ENCODE measurements at places on chromosomes 1 and 21.
A peak's percentile ranks its signal among the peaks of the same experiment; 100 is the strongest.

DNA sequence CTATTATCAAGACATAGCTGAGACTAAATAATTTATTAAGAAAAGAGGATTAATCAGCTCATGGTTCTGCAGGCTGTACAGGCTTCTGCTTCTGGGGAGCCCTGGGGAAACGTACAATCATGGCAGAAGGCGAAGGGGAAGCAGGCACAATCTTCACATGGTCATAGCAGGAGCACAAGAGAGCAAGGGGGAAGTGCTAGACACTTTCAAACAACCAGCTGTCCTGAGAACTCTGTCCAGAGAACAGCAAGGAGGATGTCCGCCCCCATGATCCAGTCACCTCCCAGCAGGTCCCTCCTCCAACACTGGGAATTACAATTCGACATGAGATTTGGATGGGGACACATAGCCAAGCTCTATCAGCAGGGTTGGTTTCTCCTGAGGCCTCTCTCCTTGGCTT is 10.3 kb upstream of the SLC45A1 start:
- DNase-seq = no peak

GRCh38 chr21:41762753-41763152 is 4.1 kb downstream of the RIPK4 start:
- DNase-seq = no peak

DNA sequence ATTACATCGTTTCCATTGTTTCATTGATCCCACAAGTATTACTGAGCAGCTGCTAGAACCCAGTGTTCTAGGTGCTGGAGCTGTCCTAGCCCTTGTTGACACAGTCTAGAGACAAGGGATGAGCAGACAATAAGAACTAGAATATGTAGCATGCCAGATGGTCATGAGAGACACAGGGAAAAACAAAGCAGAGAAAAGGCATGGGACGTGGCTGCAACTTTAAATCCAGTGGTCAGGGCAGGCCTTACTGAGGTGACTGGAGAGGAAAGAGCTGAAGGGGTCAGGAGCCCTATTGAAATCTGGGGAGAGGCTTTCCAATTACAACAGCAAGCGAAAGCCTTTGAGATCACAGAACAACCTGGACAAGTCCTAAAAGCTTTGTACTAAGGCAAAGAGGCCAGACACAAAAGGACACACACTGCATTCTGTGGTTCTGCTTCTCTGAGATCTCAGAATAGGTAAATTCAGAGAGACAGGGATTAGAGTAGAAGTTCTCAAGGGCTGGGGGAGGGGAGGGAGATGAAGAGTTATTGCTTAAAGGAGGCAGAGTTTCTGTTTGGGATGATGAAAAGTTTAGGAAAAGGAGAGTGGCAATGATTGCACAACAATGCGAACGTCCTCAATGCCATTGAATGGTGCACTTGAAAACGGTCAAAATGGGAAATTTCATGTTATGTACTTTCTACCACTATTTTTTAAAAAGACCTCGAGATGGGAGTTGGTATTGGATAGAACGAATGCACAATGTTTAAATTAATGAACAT is 467.4 kb upstream of the VAMP3 start:
- DNase-seq = no peak

DNA sequence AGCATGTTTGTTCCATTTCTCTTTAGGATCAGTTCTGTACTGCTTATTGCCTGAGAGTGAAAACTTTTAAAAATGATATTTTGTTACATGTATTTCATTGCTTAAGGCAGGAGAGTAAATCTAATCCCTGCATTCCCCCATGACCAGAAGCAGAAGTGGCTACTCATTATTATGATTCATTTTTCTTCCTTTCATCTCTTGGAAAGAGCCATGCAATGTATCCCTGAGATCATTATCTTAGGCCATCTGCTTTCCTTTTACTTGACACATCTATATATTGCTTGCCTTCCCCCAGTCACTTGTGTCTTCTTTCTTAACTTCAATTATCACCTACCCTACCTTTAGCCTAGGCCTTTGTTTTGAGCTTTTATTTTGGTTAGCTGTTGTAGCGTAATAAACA is 430.4 kb upstream of the CHRM3 start:
- DNase-seq = no peak

DNA sequence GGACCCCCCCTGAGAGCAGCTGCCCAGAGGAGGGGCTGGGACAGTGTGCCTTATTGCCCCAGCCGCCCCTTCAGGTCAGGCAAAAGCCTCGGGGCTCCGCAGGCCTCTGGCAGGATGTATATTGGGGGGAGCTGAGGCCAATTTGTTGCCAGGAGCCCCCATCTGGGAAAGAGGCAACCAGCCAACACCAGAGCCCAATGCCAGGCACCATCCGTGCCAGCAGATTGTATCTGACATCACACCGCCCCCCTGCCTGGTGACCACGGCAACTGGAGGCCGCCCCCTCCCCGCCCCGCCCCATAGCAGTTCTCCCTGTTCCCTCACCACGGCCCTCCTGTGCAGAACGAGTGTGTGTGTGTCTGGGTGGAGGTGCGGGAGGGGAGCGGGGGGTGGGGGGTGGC is 3.6 kb upstream of the PLEKHG5 start:
- no peak for DNase-seq

GRCh38 chr1:209038316-209038715 is 545.2 kb upstream of the CAMK1G start:
- DNase-seq = no peak

DNA sequence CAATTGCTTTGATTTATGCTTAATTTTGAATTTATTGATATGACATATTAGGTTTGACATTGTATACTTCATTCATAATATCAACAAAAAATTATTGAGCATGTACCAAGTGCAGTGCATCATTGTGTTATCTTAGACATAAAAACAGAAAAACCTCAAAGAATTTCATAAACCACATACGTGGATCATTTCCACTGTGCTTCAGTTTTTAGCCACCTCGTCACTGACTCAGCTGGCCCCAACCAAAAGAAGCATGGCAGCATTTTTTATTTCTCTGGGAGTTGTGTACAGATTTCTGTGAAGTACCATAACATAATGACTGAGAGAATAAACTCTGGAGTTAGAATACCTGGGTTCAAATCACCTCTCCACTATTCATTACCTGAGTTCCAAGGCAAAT is 95.6 kb upstream of the C1orf87 start:
- DNase-seq = peak; percentile 41

Measured in EH (cell line).